Hematopoietic multipotent progenitor cell treated with erythropoietin and hydrocortisone succinate and interleukin-3 and kit ligand, for 8 days (in vitro differentiated cells): ENCODE measurements at places on chromosomes 6 and 20.

- DNase-seq: peak; percentile 61
Measured at GRCh38 chr20:51374456-51374830, 168.1 kb downstream of the NFATC2 start.

GRCh38 chr20:50338479-50339391, 148.1 kb downstream of the CEBPB start:
- DNase-seq: no peak

DNA sequence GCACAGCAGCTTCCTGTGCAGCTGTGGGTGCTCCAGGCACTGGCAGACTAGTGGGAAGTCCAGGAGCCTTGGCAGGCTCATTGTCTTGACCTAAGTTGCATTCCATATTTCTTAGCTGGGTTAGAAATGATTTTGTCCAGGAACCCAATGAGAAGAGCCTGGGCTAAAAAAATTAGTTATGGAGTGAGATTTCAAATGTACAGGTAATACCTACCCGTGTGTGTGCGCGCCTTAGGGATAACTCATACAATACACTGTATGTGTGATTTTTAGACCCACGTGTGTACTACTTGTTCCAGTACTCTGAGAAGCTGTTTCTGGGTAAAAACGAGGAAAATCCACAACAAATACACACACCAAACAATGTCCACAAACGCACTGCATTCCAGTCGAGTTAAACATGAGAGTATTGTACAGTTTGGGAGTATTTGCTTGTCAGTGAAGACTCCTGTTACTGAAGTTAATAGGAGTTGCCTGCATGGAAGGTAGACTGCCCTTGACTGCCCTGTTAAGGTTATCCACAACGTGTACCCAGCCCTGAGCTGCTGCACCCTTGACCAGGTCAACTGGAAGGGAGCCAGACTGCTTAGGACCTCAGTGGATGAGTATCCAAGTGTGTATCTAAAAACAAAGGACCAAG, 1.4 kb downstream of the PAQR8 start:
- DNase-seq: no peak

DNA sequence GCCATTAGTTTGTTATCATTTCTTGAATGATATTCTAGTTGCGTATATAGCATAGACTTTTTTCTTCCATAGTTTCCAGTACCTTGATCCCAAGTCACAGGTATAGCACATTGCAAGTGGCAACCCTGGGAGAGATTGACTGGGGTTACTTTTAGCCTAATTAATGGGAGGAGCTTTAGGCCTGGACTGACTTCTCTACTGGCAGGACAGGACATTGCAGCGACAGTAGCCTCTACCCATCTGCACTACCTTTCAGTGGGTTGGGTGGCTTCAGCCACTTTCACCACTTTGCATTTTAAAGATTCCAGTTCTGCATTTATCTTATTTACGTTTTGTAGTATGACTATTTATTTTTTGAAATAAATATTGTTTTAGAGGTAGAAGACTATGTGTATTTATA, 320.3 kb downstream of the RIMS1 start:
- no peak for DNase-seq

GRCh38 chr6:35633579-35634089, 55.1 kb downstream of the FKBP5 start:
- DNase-seq: no peak

DNA sequence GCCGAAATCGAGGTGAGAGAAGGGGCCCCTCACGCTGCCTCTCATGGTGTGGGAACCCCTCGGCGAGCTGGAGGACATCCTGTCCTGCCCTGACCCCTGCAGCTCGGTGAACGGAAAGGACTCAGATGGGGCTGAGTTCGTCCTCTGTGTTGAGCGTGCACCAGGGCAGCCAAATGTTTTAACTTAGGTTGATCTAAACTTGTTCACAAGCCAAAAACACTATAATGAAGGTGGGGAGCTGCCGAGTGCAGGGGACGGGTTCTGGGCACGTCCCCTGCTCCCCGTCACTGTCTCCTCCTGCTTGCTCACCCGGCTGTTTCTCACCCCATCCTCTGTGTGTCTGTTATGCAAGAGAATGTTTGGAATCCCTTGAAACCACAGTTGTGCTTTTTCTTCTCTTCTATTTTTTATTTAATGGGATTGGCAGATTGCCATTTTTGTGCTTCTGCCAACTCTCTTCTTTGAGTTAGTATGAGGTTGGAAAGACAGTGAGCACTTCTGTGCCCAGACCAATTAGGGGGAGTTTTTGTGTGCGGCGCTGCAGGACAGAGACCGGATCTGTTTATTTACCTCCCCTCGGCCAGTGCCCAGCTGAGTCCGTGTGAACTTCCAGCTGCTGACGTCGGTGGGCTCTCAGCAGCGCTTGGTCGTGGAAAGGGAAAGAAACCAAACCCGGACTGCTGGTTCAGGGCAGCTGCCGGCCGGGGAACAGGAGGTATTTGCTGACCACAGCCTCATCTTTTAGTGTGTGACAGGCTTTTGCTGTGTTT, 158.1 kb downstream of the DTNBP1 start:
- DNase-seq: no peak

GRCh38 chr6:159540152-159540551, 152.9 kb downstream of the SOD2 start:
- peak; percentile 4 for DNase-seq

DNA sequence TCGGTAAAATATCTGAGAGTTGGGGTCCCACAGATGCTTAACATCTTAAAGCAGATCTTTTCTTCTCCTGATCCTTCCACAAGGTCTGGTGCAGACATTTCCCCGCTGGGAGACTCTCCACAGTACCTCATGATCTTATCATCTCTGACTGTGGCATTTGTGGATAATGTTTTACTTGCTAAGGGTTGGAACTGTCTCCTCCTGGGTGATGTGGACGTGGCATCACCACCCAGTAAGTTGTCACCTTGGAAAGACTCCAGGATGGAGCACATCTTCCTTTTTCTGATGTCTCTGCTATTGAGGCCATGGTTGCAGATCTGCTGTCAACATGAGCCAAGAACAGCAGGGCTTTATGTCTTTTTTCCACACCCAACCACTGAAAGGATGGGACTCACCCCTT, 42.0 kb upstream of the FANCE start:
- no peak for DNase-seq

DNA sequence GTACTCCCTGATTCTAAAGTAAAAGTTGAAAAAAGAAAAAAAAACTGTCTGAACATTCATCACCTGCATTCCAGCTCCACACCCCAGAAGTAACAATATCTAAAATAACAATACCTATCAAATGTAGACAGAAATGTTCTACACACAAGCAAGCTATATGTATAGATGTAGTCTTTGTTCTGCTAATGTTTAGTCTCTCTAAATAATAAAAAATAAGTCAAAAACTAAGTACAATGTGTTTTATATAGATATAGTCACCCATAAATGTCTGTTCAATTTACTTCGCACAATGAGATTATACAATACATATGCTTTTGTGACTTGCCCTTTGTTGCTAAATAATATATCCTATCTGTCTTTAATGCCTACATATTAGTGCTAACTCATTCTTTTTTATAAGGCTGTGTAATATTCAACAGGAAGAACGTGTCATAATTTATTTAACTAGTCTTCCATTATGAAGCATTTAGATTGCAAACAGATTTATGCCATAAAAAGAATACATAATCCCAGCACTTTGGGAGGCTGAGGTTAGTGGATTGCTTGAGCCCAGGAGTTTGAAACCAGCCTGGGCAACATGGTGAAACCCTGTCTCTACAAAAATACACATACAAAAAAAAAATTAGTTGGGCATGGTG, 216.2 kb upstream of the ZNF217 start:
- DNase-seq: no peak

DNA sequence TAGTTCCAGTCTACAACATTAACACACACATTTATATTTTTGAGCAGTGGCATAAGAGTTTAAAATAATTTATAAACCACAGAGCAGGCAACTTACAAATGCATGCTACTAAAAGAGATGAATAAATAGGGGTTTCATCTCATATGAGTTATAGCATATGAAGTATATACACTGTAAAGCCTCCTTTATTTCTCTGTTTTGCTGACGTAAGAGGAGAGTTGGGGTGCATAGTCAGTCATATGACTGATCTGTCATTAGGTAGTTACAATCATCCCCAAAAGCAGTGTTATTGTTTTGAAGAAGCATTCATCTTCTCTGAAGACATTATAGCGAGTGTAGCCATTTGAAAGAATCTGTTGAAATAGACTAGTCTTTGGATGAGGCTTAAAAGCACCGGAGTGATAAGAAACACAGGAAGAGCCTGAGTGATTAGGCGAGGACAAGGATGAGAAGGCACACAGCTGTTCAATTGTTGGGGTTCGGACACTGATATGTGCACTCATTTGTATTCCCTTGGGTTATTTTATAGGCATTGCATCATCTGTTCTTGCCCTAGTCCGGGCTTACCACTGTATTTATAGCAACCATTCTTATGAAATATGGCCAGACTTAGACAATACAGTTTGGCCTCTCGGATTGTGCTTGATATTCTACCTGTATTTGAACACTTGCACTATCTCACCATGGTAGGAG, 325.7 kb downstream of the SAMD5 start:
- DNase-seq: no peak

DNA sequence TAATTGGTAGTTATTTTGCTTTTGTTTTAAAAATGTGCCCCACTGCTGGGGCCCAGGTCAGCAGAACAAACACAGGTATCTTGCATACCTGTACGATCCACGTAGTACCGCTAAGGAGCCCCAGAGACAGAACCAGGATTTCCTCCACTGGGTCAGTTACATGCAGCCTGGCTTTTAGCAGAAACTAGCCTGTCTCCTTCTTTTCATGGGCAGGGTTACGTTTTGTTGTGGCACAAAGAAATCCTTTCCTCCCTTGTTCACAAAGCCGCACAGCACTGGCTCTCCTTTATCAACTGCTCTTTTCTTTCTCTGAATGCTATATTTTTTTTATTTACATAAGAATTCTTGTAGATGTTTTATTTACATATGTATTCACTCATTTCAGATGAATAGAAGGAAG, 190.3 kb upstream of the POU3F2 start:
- no peak for DNase-seq

DNA sequence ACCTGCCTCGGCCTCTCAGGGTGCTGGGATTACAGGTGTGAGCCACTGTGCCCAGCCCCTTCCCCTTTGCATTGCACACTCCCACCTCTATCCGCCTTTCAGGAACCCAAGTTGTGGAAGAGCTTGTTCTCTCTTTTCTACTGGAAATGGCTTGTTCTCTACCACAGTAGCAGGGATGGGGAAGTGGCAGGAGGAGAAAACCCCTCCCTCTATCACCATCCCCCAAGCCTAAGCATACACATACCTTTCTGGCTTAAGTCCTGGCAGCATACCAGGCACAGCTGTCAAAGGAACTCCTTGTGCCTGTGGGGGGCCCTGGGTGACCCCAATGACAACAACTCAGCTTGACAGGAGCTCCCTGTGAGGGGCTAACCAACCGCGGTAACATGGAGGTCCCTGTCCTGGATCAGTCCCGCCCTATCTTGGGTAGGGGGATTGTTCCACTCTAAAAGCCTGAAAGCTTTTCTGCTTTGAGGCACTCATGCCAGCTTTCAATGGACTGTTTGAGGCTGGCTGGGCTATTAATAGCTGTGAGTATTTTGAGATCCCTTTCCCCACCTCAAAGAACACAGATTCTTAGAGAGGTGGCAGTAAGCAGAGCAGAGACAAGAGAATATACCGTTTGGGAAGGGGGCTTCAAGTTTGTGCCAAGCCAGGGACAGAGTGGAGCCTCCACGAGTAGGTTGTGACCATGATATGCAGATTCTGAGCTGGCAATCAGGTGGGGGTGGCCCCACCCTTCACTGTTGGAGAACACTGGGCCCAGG, 2.3 kb downstream of the KLHDC3 start:
- peak; percentile 25 for DNase-seq

DNA sequence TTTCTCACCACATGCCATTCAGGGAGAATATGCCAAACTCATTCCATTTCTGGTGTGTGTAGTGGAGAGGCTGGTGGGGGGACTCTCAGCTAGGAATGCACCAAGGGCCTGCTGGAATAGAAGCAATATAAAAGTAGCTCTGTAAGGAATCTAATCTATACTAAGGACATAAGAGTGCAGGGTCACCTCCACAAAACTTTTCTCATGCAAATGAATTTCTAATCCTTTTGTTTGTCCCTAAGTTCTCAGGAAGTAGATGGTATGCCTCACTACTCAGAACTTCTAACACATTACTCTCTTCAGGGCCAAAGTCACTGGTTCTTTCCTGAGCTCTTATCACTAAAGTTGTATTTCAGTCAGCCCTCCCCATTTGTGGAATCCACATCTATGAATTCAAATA, 427.2 kb downstream of the C6orf118 start:
- DNase-seq: no peak

DNA sequence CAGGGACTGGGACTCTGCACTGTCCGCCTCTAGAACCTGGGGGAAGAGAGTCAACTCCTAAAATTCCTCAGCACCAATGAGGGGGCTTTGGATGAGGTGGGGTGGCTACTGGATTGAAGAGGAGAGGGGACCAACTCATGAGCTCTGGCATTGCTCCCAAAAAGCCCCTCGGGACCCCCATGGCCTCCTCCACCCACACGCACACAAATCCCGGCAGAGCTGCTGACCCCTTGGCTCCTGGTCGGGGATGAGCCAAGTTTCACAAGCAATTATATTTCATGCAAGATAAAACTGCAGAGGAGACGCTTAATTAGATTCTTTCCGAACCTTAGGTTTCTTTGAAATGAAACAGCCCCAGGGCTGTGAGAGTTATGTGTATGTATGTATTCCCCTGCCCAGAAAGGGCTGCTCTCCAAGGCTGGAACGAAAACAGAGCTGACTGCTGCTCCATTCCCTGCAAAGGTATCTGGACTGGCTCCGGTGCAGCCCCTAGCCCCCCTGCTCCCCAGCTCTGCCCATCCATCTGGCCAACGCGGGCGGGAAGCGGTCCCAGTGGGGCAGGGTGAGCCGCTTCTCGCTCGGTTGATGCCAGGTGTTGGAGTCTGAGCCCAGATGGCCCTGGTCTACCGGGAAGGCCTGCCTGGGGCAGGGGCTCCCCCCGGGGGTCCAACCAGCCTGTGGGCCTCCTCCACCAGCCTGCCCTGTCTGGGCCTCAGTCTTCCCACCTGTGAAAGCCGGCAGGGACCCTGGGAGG, 46.8 kb upstream of the STX16 start:
- DNase-seq: no peak

GRCh38 chr20:34874094-34874654, 1.5 kb upstream of the GGT7 start:
- DNase-seq: peak; percentile 89

DNA sequence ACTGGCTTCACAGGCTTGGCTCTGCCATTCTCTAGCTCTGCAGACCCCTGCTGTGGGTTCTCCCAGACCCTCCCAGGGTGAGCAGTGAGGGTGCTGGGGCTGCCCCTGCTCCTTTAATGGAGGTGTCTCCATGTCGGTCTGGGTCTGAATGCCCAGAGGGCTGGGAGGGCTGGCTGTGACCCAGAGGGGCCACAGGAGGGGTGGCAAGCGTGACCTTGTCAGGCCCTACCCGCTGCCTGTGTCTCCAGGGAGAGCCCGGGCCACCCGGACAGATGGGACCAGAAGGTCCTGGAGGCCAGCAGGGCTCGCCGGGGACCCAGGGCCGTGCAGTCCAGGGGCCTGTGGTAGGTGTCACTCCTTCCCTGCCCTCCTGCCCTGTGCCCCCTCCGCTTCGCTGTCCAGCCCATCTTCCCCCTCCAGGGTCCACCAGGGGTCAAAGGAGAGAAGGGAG, 32.1 kb downstream of the COL20A1 start:
- DNase-seq: no peak
